CD4-positive, CD25-positive, alpha-beta regulatory T cell (primary cell): ENCODE measurements at places on chromosomes 6 and 20.

- no peak for DNase-seq
Observed at GRCh38 chr6:45447005-45447404, 69.3 kb upstream of the SUPT3H start.

- peak; percentile 94 for DNase-seq
Observed at GRCh38 chr6:28080631-28081485, 490 bp downstream of the ZNF165 start.

DNA sequence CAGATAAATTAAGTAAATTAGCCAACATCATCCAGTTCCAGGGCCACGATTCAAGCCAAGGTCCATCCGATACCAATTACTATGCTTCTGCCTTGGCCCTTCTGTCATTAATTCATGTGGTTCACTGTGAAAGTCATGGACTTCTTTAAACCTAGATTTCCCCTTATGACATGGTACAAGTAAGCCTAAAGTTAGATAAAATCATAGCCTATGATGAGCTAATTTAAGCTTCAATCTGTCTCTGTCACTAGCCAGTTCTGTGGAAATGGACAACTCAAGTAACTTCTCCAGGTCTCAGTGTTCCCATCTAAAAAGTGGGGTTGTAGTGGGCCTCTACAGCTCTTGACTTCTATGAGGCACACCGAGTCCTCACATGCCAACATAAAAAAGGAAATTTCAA lies 225.5 kb upstream of the MARCKS start:
- DNase-seq: no peak

DNA sequence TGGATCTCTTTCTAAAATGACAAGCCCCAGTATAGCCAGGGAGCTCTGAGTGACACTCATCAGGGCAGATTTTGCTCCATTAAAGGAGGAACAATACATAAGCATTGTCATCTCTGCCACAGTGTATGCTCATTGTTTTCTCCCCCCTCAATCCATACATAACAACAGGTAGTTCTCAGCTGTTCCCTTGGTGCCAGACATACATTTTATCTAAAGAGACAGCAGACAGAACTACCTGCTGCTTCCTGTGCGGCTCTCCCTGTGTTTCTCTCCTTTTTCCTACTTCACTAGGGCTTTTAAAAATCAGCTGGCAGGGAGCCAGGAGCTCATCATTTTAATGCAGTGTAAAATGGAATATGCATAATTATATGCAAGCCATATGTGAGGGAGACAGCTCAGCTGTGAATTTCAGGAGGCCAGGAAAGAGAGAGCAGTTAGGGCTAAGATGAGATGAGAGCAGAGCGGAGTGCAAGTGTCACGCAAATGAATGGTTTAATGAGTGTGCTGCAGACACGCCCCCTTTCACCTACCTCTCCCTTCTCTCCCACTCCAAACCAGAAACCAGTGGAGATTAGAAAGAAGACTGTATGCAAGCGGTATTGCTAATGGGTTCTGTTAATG lies 96.0 kb downstream of the SOBP start:
- no peak for DNase-seq

- no peak for DNase-seq
Observed at GRCh38 chr6:125151700-125152099, 1.9 kb upstream of the TPD52L1 start.

DNA sequence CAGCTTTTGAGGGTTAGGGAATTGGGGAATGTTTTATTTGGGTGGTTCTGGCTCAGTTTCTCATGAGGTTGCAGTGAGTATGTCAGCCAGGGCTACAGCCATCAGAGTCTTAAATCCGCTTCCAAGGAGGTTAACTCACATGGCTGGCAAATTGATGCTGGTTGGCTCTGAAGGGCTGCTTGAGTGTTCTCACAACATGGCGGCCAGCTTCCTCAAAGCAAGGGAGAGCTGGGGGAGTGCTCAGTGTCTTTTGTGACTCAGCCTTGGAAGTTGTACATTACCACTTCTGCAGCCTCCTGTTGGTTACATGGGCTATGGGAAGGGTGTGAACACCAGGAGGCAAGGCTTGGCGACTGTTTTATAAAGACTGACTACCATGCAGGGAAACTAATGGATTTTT lies 17.8 kb upstream of the PPP1R3G start:
- DNase-seq: no peak

GRCh38 chr6:121222656-121223055 lies 111.6 kb downstream of the TBC1D32 start:
- DNase-seq: no peak

DNA sequence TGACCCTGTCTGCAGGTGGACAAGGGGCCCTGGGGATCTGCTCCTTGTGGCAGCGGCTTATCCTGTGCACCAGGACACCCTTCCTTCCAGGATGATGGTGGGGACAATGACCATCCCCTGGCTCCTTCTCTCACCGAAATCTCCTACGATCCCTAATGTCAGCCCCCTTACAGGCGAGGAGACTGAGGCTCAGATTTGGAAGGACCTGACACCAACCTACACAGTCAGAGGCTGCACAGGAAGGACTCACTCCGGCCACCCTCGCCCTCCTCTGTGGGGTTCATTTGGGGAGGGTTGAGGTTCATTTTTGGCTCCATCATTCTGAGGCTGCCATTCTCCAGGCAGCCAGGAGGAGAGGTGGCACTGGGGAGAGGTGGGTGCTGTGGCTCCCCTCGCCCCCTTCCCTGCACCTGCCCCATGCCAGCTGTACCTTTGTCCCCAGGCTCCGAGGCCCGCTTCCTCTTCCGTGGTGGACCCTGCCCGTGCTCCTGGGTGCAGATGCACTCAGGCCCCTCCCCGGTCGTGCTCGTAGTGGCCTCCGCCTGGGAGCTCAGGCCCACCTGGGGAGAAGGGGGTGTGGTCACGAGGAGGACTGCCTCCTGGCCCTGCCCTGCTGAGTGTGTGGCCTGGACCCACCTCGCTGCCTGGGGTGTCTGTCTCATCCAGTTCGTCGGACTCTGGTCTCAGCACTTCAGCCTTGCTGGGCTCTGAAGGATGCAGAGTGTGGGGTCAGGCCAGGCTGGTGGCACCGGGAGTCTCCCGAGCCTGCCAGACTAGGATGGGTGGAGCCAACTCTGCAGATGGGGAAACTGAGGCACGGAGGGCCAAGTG lies 5.3 kb upstream of the CABLES2 start:
- DNase-seq: no peak

- no peak for DNase-seq
Observed at GRCh38 chr6:162670345-162670744, 57.2 kb downstream of the PRKN start.

DNA sequence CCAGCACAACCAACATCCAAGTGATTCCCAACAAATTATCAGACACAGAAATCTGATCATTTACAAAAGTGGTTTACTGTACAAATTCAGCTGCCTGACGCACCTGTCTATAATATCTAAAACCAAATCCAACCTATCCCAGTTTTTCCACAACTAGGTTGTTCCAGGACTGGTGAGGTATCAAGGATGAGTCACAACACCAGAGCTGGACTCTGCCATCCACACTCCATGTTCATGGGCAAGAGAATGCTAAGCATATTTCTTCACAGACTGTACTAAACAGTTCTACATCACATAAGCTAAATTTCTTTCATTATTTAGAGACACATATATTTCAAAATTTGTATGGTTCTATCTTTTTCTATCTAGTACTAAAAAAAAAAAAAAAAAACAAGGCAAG lies 141.6 kb downstream of the BTBD9 start:
- DNase-seq: no peak

DNA sequence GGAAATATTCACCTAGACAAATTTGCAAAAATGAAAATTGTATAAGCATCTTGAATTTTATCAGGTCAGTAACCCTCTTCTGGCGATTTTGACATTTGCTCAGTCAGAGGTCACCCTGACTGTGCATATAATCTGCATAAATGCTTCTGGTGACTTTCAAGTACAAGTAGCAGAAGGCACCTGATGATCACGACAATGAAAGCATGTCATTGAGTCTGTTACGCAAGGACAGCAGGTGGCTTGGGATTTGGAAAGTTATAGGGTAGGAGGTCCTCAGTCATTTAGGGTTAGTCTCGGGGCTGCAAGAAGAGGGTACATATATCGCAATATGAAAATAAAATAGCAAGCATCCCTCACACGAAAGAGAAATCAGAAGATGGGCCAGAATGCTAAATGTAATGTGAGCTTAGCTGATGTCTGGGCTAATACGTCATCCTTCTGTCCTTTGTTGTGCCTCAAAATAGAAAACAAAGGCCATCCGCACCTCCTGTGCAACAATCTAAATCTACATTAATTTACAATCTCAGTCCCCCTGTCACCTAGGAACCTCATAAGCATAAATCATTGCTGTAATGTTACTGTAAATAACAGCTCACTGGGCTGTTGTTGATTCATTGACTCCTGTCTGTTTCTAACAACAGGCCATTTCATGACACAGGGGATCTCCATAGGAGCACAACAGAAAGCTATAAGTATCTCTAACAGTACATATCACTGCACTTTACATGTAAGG lies 155.2 kb upstream of the RSPO3 start:
- DNase-seq: no peak

- DNase-seq: no peak
Observed at GRCh38 chr6:124964764-124965105, 2.5 kb downstream of the RNF217 start.

GRCh38 chr6:152334555-152334954 lies 302.6 kb downstream of the SYNE1 start:
- no peak for DNase-seq

- DNase-seq: no peak
Observed at GRCh38 chr6:167998215-167998614, 744 bp downstream of the KIF25 start.

DNA sequence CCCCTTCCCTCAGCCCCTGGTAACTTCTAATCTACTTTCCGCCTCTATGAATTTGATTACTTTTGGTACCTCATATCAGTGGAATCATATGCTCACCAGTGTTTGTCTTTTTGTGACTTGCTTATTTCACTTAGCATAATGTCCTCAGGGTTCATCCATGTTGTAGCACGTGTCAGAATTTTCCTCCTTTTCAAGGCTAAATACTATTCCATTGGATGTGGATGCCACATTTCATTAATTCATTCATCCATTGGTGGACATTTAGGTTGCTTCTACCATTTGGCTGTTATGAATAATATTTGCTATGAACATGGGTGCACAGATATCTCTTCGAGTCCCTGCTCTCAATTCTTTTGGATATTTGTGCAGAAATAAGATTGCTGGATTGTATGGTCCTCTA lies 388.6 kb upstream of the SOX4 start:
- no peak for DNase-seq

DNA sequence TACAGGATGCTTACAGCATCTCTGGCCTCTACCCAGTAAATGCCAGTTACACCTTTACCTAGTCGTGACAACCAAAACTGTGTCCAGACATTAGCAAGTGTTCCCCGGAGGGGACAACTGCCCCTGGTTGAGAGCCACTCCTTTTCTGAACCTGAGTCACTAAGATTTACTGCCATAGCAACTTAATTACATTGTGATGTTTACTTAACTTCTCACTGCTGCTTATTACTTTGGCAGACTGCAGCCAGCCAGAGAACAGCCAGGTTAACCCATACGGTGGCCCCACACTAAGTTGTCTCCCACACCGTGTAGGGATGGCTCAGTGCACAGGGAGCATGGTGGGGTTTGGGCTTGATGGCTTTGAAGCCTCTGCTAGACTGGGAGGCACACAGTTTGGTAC lies 204.7 kb upstream of the SULF2 start:
- DNase-seq: no peak

DNA sequence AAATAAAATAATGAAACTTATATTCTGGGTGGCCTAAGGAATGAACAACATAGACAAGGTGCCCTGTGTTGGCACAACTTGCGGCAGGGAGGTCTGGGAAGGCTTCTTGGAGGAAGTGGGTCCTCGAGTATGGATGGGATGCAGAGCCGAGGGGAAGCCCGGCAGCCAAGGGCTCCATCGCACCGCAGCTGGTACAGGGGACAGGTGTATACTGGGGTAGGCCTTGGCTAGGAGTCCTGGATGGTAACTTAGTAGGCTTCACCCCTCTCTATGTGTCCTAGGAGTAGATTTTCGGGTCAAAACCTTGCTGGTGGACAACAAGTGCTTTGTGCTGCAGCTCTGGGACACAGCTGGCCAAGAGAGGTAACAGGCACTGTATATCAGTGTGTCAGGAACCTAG lies 28.0 kb downstream of the RAB44 start:
- DNase-seq: no peak

GRCh38 chr6:105235155-105235554 lies 55.3 kb upstream of the POPDC3 start:
- no peak for DNase-seq

DNA sequence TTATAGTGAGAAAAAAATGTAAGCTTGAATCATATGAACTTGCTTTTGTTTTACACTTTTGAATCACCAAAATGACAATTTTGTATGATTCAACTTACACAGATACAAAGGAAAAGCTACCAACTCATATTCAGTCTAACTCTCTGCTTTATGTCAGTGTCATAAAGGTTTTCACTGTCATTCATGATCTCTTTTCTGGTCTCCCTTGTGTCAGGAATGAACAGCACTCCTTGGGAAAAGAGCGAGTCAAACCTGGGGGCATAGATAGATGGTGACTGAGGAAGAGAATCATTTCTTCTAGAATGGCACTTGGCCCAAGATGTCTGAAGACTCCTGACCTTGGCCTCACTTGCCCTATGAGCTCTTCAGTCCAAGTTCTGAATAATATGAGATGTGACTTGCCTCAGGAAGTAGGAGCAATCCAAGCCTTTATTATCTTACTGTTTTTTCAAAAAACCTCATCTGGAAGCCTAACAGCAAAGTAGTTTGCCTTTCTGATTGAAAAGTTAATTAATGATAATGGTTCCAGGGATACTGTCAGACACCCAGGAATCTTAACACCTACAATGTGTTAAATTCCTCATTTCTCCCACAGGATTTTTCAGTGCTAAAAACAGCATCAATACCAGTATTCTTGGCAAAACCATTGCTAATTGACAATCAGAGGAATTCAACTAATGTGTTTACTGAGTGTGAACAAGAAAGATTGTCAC lies 270.0 kb upstream of the HSF2 start:
- DNase-seq: no peak

GRCh38 chr20:10225439-10226060 lies 6.9 kb downstream of the SNAP25 start:
- no peak for DNase-seq

GRCh38 chr6:12185081-12185673 lies 105.0 kb upstream of the EDN1 start:
- DNase-seq: no peak

DNA sequence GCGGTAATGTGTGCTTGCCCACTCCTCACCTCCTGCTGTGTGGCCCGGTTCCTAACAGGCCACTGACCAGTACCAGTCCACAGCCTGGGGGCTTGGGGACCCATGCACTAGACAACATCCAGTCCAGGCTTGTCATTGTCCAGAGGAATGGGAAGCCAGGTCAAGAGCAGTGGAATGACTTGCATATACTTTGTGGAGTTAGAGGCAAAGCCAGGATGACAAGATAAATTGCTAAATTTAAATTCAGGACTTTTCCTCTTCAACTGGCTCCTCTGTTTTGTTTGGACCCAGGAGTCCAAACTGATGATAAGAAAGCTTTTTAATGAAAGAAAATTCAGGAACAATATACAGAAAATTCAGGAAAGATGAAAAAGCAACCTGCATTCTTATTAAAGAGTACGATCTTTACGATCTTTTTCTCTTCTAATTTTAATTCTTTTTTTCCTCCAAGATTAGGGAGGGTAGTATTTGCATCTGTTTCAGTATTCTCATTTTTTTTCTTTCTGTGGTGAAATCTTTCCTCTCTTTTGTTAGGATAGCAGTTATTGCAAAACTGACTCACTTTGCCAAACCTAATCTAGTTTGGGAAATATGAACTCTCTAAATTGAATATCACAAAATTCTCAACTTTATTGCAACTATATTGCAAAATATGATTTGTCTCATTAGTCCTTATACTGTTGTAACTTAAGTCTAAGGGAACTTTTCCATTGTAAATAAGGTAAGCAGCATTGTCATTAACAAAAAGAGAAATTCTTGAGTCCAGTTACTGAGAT lies 48.2 kb downstream of the DCBLD1 start:
- DNase-seq: no peak
